ENCODE measurements at places on chromosomes 4 and X. TPM values are rescaled to one million over a fixed set of nuclear protein-coding genes. Genes with fewer than 3 reads are reported as not detected.

- DNase-seq = no peak
Measured at GRCh38 chr4:30839583-30840520, 119.7 kb downstream of the PCDH7 start.

GRCh38 chr4:169665046-169665737 is 44.8 kb downstream of the CLCN3 start:
- no peak for DNase-seq

DNA sequence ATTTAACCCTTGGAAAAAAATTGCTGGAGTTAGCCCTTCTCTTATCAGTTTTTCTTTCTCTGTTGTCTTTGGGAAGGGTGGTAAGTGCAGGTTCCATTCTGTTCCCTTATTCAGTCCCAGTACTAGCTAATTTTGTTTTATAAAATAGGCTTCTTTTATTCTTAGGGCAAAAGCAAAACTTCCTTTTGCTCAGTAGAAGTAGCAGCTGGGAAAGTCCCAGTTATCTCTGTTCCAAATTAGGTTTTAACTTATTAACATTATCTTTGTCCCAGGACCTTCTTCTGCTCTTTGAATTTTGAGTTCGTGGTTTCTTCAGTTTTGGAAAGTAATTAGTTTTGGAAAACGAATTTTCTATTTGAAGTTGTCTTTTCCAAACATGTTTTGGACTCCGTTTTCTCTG is 61.1 kb downstream of the BANK1 start:
- DNase-seq = no peak

- DNase-seq = no peak
Measured at GRCh38 chr4:123835831-123836590, 439.4 kb downstream of the SPRY1 start.

DNA sequence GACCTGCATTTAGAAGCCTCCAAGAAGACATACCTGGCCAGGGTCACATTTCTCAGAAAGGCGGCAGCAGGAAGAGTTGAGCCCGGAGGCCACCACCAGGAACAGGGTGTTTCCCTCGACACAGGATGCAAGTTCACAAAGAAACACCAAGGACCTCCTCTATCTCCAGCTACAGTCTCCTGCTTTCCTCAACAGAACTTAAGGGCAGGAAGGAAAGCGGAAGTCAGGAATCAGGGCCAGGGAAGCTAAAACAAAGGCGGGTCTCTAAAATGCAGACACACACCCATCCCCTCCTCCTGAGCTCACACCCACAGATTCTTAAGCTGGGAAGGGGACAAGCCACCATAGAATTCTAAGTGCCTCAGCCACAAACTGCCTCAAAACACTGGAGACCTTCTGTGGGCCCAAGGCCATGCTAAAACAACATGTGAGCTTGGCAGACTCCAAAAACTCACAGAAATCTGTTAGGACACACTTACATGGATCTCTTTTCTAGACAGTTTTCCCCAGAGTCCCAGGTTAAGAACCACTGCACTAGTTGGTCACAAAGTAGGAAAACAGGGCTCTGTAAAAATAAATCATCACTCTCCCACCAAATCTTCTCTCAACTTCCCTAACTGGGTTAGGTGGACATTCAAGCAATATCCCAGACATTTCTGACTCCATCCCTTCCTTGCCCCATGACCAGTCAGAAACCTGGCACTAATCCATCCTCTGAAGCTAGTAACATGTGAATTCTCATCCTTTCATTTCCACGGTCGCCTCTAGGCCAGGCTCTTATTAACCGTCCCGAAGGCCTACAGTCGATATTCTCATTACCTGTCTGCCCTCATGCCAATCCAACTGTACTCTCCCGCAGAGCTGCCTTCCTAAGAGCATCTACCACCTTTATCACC is 163.2 kb downstream of the APBB2 start:
- DNase-seq = no peak

DNA sequence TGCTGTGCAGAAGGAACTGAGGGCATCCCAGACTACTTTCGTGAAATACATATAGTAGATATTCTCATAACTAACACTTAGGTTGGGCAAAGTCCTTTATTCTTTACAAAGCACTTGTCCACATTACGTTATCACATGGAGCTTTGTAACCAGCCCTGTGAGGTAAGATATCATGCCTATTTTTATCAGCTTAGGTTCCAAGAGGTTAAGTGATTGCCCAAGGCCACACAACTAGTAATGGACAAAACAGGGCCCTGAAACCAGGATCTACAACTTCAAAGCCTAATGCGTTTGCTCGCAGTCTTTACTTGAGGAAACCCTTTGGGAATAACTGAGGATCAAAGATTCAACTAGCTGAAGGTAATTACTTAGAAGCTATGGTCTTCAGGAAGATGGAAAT is 261.5 kb downstream of the GPC3 start:
- no peak for DNase-seq

GRCh38 chr4:86957215-86957614 is 22.4 kb downstream of the AFF1 start:
- no peak for DNase-seq

- no peak for DNase-seq
Measured at GRCh38 chr4:150581641-150582051, 305 bp upstream of the MAB21L2 start.

- DNase-seq = no peak
Measured at GRCh38 chr4:165967486-165967885, 94.4 kb downstream of the TLL1 start.

GRCh38 chr4:168917138-168917779 is 92.8 kb downstream of the CBR4 start:
- no peak for DNase-seq

GRCh38 chr4:54586320-54586955 is 71.3 kb upstream of the KIT start:
- DNase-seq = no peak

- no peak for DNase-seq
Measured at GRCh38 chrX:10906866-10907265, 204.3 kb upstream of the HCCS start.

DNA sequence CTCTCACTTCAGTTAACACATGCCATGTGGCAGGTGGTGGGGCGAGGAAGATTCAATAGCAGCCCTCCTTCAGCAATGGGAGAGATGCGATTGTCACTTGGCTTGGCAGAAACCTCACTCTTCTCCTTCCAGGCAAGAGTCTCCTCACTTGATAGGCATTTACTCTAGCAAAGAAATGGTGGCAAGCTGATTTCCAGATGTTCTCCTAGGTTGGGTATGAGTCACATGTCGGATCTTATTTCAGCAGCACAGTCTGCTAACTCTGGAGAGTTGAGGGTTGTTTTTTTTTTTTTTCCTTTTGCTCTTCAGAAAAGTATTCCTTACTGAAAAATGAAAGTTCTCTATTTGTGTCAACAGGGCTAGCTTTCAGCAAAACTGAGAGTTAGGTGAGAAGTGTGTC is 119.5 kb upstream of the CHRDL1 start:
- no peak for DNase-seq

DNA sequence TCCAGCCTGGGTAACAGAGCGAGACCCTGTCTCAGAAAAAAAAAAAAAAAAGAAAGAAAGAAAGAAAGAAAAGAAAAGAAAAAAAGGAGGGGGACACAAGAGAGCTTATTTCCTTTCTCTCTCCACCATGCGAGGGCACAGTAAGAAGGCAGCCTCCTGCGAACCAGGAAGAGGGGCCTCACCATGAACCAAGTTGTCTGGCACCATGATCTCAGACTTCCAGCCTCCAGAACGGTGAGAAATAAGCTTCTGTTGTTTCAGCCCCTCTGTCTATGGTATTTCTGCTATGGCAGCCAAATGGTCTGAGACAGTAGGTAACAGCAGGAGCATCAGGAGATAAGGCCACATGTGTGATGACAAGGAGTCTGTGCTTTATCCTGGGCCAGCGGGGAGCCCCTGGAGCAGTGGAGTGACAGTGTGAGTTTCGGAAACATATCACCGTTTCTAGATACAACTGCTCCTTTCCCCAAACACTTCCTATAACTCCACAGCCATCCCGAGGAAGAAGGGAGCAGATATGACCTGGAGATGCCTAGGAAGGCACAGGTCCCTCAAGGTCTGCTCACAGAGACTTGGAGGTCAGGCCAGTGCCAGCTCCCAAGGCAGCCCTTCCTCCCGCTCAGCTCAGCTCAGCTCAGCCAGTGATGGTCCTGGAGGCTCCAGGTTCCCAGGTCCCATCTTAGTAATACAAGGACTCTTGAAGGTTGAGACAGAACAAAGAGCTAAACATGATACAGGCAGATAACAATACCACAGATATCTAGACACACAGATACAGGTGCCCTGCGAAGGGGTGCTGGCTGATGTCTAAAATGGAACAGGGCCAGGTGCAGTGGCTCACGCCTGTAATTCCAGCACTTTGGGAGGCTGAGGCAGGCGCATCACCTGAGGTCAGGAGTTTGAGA is 17.7 kb downstream of the JAKMIP1 start:
- no peak for DNase-seq

GRCh38 chr4:76589872-76590797 is 155.1 kb downstream of the SHROOM3 start:
- DNase-seq = peak; percentile 83

DNA sequence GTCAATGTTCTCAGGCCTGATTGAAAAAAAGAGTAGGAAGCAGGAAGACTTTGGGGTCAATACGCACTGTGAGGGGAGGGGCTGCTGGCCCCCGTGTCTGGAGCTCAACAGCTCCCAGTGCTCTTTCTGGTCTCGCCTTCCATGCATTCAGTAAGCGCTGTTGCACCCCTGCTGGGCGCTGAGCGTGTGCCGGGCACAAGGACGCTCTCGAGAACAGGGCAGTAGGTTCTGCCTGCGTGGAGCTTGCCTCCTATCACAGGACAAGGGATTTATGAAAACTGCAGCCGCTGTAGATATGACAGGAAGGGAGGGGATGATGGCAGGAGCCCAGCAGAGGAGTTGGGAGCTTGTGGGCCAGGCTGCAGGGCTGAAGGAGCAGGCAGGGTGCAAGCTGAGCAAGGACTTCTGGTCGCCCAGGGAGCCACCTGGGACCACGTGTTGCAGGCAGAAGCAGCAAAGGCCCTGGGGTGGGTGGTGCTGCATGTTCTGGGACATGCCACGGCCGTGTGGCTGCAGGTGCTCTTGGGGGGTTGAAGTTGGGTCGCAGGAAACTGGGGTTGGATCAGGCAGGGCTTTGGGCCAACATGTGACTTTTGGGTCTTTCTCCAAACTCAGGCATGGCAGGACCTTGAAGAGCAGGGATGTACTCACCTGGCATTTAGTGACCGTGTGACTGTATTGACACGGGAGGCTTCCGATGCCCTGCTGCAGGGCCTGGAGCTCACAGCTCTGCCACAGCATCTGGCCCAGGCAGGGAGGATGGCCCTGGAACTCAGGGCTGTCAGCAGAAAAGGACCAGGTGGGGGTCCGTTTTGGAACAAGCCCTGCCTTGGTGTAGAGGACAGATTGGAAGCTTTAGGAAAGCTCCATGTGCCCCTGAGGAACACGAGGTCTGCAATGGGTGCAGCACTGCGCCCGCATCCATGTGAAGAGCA is 97.9 kb downstream of the CPZ start:
- DNase-seq = peak; percentile 49

DNA sequence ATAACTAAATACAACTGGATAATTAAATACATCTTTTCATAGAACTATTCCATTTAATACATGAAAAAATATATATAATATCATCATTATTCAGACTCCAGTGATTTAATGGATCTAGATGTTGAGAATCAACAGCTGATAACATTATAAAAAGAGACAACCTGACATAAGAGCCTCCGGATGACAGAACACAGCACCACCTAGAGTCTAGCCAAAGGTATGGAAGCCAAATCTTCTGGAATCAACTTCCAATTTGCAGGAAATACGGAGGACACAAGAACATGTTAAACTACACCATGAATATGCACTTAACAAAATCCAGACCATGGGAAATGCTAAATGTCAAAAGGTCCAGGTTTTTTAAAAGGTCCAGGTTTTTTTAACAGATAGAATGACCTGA is 55.0 kb downstream of the LRBA start:
- no peak for DNase-seq

DNA sequence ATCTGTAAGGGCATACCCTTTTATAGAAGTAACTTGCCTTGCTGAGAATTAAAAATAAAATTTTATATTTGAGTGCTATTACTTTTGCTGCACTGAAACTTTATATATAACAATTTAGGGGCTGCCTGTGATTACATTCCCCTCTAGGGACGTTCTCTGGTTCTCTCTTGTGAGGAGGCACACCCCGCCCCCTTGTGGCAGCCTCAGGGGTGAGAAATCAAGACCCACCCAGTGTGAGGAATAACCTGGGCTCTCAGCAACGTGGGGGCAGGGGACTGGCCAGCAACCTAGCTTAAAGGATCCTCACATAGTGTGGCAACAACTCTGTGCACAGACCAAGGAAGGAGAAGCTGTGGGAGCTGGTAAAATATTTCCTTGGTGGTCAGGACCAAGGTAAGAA is 43.7 kb downstream of the MAGEA9 start:
- DNase-seq = no peak

DNA sequence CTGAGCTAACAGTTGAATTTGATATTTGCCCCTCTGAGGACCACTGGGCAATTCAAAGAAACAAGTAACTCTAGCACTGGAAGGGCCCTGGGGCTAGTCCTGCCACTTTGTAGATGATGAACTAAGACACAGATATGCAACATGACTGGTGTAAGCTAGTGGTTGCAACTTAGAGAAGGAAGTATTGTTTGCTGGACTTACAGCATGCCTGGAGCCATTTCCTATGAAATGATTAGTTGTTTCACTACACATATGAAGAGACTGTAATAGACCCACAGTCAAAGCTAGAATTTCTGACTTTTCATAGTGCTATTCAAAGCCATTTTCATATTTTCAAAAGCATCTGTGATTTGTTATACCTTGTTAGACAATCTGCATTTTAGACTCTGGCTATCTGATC is 96.2 kb downstream of the TSPAN7 start:
- no peak for DNase-seq

DNA sequence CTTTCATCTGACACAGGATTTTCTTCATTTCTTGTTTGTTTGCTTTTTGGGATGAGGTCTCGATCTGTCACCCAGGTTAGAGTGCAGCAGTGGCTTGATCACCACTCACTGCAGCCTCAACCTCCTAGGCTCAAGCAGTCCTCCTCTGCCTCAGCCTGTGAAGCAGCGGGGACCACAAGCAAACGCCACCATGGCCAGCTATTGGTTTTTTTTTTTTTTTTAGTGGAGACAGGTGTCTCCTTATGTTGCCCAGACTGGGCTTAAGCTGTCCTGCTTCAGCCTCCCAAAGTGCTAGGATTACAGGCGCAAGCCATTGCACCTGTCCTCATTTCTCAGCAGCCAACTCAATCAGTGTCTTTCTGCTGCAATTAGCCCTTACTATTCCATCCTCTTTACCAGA is 10.3 kb downstream of the SPRY1 start:
- no peak for DNase-seq

- no peak for DNase-seq
Measured at GRCh38 chr4:100504086-100504874, 13.5 kb downstream of the EMCN start.

The SRPX gene
- total RNA-seq = 56.7 TPM

The CRLF2 gene
- total RNA-seq = 1.2 TPM

The RTL9 gene
- not detected for total RNA-seq

The GPR119 gene
- total RNA-seq = not detected

The PPEF2 gene
- total RNA-seq = not detected

The PGAM4 gene
- total RNA-seq = not detected

The TCEAL9 gene
- total RNA-seq = 45.4 TPM

The LGI2 gene
- 0.84 TPM for total RNA-seq

The DOCK11 gene
- total RNA-seq = 55.0 TPM

The LINC00632 gene
- total RNA-seq = 221 TPM

The QRFPR gene
- 0.32 TPM for total RNA-seq

The L1CAM gene
- total RNA-seq = 1.2 TPM

The ASB11 gene
- 0.17 TPM for total RNA-seq

The RAPGEF2 gene
- 61.3 TPM for total RNA-seq

Data from upper lobe of right lung (tissue), 1 donor.